Fibroblast of skin of left quadriceps (primary cell): ENCODE measurements at places on chromosomes 5 and 9.
A peak's percentile ranks its signal among the peaks of the same experiment; 100 is the strongest.

- DNase-seq: no peak
These were observed 1.2 kb downstream of the RNF14 start for GRCh38 chr5:141969783-141970771.

GRCh38 chr5:166441-167372 lies 24.6 kb upstream of the LRRC14B start:
- DNase-seq: no peak

- no peak for DNase-seq
These were observed 16.5 kb downstream of the NEK6 start for GRCh38 chr9:124274226-124274625.

- no peak for DNase-seq
These were observed 248.2 kb downstream of the ACTL7B start for GRCh38 chr9:108607607-108608006.

DNA sequence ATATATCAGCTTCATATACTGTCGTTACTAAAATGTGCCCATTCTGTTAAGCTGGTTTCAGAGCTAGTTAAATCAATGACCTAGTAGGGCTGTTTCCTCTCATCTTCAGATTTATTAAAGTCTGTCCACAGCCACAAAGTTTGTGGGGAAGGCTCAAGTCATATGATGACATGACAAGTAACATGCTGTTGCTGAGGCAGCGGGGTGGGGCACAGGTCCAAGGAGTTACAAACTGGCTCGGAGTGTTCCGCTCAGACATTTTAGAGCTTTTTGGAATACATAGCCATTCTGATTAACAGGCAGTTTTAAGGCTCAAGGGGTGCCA lies 2.7 kb upstream of the ANP32B start:
- DNase-seq: no peak

GRCh38 chr9:123375469-123376132 lies 19.6 kb downstream of the CRB2 start:
- DNase-seq: peak; percentile 12

DNA sequence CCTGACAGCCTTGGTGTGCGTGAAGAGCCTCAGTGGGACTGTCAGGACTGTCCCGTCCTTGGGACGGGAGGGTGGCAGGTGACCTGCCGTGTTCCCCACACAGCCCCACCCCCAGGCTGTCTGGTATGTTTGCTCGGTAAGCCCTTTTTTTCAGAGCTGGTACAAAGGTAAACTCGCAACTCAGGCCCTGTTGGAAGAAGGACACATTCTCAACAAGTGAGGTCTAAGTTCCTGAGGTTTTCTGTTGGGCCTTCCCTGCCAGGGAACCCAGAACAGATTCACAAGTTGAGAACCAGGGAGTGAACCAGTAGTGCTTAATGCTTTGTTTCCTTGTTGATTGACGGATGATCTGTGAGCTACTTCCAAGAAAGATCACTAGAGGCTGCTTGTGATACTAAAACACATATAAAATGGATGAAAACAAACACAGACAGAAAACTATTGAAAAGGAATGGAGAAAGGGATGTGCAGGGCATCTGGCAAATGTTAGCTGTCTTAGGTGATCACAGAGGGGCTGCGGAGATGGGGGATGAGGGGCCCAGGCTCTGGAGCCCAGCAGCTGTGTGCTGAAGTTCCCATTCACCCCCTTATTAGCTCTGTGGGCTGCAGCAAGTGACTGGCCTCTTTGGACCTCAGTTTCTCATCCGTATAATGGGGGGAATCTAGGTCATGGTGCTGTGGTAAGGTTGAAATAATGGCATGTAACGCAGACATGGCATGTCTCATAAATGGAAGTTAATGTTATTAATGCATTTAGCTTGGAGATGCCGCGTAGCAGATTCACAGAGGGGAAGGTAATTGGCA lies 2.7 kb downstream of the NDST1 start:
- DNase-seq: no peak

GRCh38 chr5:95069948-95070347 lies 214.9 kb downstream of the MCTP1 start:
- DNase-seq: no peak
